Foreskin keratinocyte (primary cell): ENCODE measurements at places on chromosomes 3 and 15. TPM values are rescaled to one million over a fixed set of nuclear protein-coding genes. Genes with fewer than 3 reads are reported as not detected.

Gene SHF
- polyA plus RNA-seq: 0.42 and 0.72 TPM in 2 replicates

Gene TMEM207
- polyA plus RNA-seq: not detected in 2 replicates

Gene ATP13A5
- polyA plus RNA-seq: not detected in 2 replicates

Gene THBS1
- polyA plus RNA-seq: 253 and 366 TPM in 2 replicates

Gene MST1
- polyA plus RNA-seq: 6.0 and 6.1 TPM in 2 replicates

Gene TRH
- not detected in 2 replicates for polyA plus RNA-seq

Gene TM4SF4
- polyA plus RNA-seq: not detected in 2 replicates

Gene SCG5
- polyA plus RNA-seq: 14.9 and 51.3 TPM in 2 replicates

Gene PLSCR2
- polyA plus RNA-seq: not detected in 2 replicates

Gene CLDN16
- not detected in 2 replicates for polyA plus RNA-seq

Gene CCR3
- not detected in 2 replicates for polyA plus RNA-seq

Gene CHRNA5
- 10.0 and 12.0 TPM in 2 replicates for polyA plus RNA-seq

Gene TRIM71
- not detected in 2 replicates for polyA plus RNA-seq

Gene FSIP1
- 0.31 and 0.42 TPM in 2 replicates for polyA plus RNA-seq

Gene NKIRAS1
- 4.9 and 7.0 TPM in 2 replicates for polyA plus RNA-seq

Gene NPAP1
- polyA plus RNA-seq: not detected in 2 replicates

Gene RNU5B-1
- polyA plus RNA-seq: not detected in 2 replicates

Gene KLHDC8B
- 11.8 and 14.3 TPM in 2 replicates for polyA plus RNA-seq

Gene PROS1
- 1.0 and 1.4 TPM in 2 replicates for polyA plus RNA-seq

Gene UPK1B
- 2.3 and 5.5 TPM in 2 replicates for polyA plus RNA-seq

Gene HIGD2B
- not detected in 2 replicates for polyA plus RNA-seq

Gene IFT80
- 4.2 and 5.7 TPM in 2 replicates for polyA plus RNA-seq

Gene CACNA2D2
- polyA plus RNA-seq: 0.02 TPM in 1 of 2 replicates, not detected in the other

Gene KPNA4
- 13.6 and 15.2 TPM in 2 replicates for polyA plus RNA-seq

Gene FAM3D
- polyA plus RNA-seq: not detected in 2 replicates

Gene PIERCE2
- 1.4 and 2.7 TPM in 2 replicates for polyA plus RNA-seq

Gene RBP2
- not detected in 2 replicates for polyA plus RNA-seq

Gene MCTP2
- polyA plus RNA-seq: 2.7 TPM in 2 replicates

Gene HCLS1
- 2.0 and 2.2 TPM in 2 replicates for polyA plus RNA-seq

Gene EPB42
- not detected in 2 replicates for polyA plus RNA-seq

Gene CELSR3
- 0.42 and 0.46 TPM in 2 replicates for polyA plus RNA-seq

Gene LARP6
- polyA plus RNA-seq: 30.7 and 44.9 TPM in 2 replicates
